Gastroesophageal sphincter (tissue), 4 donors: ENCODE measurements at places on chromosomes 16 and 17. TPM values are rescaled to one million over a fixed set of nuclear protein-coding genes. Genes with fewer than 3 reads are reported as not detected.

DNA sequence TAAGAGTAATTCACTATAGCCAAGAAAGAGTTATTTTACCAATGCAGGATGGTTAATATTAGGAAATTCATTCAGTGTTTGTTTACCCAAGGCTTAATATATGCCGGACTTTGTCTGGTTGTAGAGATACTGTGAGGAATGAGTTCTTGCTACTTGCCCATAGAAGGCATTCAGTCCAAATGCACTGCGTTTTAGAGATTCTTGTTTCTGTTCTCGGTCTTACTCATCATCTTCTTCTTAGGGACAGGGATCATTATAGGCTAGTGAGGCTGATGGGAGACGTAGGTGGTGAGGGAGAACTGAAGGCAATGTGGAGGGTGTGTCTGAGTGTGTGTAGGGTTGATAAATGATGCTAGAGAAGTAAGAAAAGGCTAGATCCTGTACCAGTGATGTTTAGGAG is 90.7 kb downstream of the OR1D5 start:
- no peak for ATAC-seq

DNA sequence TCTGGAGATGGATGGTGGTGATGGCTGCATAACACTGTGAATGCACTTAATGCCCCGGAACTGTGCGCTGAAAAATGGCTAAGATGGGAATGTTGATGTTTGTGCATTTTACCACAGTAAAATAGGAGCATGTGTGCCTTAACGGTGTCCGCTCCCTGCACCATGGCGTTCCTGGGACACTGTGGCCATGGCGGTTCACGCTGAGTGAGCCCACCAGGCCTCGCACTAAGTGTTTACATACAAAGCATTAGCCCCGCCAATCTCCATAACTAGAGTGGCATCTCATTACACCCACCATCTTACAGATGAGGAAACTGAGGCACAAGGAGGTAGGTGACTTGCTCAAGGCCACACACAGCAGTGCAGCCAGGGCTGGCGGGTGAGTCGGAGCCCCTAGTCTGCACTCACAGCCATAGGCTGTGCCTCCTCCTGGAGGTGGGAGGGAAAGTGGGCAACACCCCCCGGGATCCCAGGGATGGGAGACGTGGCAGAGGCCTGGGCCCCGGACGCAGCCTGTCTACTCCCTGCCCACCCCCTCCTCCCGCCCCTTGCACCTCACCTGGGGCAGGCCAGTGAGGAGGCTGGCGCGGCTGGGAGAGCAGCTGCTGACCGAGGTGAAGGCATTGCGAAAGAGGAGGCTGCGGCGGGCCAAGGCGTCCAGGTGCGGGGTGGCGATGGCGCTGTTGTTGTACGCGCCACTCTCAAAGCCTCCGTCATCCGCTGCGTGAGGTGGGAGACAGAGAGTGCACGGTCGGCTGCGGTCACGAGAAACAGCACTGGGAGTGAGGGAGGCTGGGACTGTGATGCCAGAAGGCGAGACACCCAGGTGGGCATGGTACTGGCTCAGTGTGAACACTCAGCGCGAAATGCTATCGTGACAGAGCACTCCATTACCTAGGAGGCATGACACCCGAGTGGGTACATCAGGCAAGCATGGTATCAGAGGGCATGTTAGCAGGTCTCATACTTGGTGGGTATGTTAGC is 3.4 kb downstream of the SGSH start:
- no peak for ATAC-seq

Gene ZPBP2
- not detected for total RNA-seq

Gene OR3A3
- not detected for total RNA-seq

Gene HOXB2
- total RNA-seq: 47.4 TPM
